T-cell (primary cell): ENCODE measurements at places on chromosomes 1 and 21. TPM values are rescaled to one million over a fixed set of nuclear protein-coding genes. Genes with fewer than 3 reads are reported as not detected.

DNA sequence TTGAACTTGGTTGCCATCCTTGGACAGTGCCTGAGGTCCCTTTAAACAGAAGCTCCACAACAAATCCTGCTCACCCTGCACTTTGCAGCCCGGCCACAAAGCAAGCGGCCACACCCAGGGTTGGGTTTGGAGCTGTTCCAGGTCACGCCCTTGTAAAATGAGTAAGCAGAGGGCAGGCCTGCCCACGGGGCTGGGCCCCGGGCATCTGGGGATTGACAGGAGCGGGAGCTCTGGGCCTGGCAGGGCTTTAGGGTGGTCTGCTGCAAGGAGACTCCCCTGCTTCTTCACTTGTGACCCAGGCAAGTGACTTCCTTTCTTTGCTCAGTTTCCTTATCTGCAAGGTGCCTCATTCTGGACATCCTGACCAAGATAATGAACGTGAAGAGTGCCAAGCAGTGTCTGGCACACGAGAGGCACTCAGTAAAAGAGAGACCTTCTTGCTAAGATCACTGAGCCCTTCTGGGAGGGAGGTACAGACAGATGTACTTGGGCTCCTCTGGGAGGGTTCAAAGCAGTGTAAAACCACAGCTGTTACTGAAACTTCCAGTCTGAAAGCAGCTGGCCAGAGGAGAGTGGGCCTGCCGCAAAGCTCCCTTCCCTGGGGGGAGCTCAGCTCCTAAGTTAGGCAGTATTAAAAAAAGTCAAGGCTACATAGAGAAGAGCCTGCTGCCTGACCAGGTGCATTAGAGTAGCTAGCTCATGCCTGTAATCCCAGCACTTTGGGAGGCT, 2.6 kb downstream of the E2F2 start:
- H3K27me3 ChIP-seq, result no peaks in the 10 kb centered on the region
- H3K4me3 ChIP-seq, result peak overlapping the region; percentile 0
- H3K36me3 ChIP-seq, result no peaks in the 10 kb centered on the region
- peaks cover 99% of the 10 kb centered on the region for H3K4me1 ChIP-seq
- H3K27ac ChIP-seq, result peak overlapping the region; percentile 77
- peak; percentile 75 for DNase-seq

GRCh38 chr1:68916221-68916902, 419.5 kb upstream of the DEPDC1 start:
- no peak overlapping the region for H3K4me3 ChIP-seq
- H3K27ac ChIP-seq, result no peak overlapping the region
- no peak for DNase-seq
- no peaks in the 10 kb centered on the region for H3K27me3 ChIP-seq
- no peaks in the 10 kb centered on the region for H3K4me1 ChIP-seq

The ALX3 gene
- total RNA-seq, result not detected

The SPRR2F gene
- not detected for total RNA-seq

The RNF186 gene
- total RNA-seq, result not detected

The TMEM81 gene
- 7.1 TPM for total RNA-seq

The FAM72A gene
- 1.7 TPM for total RNA-seq
